ENCODE measurements at places on chromosomes 6 and 20.

DNA sequence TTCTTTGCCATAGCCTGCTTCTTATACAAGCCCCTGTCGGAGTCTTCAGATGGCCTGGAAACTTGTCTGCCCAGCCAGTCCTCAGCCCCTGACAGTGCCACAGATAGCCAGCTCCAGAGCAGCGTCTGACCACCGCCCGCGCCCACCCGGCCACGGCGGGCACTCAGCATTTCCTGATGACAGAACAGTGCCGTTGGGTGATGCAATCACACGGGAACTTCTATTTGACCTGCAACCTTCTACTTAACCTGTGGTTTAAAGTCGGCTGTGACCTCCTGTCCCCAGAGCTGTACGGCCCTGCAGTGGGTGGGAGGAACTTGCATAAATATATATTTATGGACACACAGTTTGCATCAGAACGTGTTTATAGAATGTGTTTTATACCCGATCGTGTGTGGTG, 29.5 kb downstream of the SLCO4A1 start:
- DNase-seq = no peak

GRCh38 chr6:140027219-140027618, 652.8 kb upstream of the CITED2 start:
- DNase-seq = no peak

- DNase-seq = no peak
Measured at GRCh38 chr6:142886431-142887170, 58.4 kb downstream of the HIVEP2 start.

GRCh38 chr20:60116128-60116909, 158.1 kb downstream of the CDH26 start:
- DNase-seq = no peak

GRCh38 chr20:3652221-3652620, 11.0 kb downstream of the GFRA4 start:
- DNase-seq = no peak

GRCh38 chr6:30885999-30886896, 1.9 kb downstream of the DDR1 start:
- no peak for DNase-seq

DNA sequence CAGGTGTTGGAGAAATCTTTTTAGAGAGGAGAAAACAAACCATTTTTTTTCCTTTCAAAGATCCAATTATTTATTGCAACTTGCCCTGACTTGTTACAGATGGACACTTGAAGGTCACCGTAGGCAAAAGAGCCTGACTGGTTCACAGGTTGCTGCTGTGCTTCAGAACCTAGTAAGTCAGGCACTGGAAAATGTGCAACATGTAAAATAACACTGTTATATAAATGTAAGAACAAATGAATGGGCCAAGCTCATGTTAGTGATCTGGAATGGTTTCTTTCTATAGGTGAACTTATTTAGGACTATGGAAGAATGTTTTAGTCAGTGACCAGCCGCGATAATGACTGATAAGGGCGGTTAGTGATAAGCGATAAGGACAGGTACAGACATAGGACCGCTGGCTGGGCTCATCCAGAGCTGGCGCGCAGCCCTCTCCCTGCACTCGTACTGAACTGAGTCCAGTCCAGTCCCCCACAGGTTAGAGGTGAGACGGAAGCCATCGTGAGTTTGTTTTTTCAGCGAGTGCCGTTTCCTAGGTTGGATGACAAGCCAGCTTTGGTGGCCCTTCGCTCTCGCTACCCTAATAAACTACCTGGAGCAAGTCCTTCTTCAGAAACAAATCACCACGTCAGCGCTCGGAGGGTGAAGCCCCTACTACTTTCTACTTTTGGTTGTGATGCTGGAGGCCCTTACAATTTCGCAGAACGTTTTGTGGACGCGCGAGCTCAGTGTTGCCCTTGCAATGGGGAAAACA, 94.4 kb upstream of the PRDM1 start:
- no peak for DNase-seq

GRCh38 chr6:4922488-4923037, 81.3 kb downstream of the RPP40 start:
- DNase-seq = no peak

- DNase-seq = no peak
Measured at GRCh38 chr6:143759666-143760065, 81.9 kb downstream of the PHACTR2 start.

DNA sequence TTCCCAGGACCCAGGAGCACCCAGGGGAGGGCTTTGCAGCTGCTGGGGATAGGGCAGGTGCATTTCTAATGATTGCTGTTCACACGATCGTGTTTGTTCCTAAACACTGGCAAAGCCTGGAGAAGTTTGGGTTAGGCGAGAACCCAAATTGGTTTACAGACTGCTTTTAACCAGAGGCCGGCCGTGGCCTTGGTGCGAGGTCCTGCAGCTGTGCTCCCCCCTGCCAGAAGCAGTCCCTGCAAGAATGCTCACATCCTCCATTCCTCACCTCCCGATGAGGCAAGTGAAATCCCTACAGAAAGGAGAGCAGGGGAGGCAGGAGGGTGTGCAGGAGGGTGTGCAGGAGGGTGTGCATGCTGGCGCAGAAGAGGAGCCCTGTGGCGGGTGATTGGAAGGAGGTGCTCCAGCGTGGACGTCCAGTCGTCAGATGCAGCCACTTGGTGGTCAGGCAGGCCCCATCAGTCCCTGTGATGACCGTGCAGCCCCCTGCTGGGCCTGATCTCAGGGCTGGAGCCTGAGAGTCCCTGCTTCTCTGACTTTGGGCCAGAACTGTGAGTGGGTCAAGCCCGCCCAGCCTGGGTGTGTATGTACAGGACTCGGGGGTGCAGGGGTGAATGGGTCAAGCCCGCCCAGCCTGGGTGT, 55.7 kb upstream of the FRMD1 start:
- peak; percentile 48 for DNase-seq

- DNase-seq = no peak
Measured at GRCh38 chr6:54238396-54238795, 69.8 kb upstream of the TINAG start.

- DNase-seq = no peak
Measured at GRCh38 chr6:69820438-69820837, 23.6 kb upstream of the LMBRD1 start.

DNA sequence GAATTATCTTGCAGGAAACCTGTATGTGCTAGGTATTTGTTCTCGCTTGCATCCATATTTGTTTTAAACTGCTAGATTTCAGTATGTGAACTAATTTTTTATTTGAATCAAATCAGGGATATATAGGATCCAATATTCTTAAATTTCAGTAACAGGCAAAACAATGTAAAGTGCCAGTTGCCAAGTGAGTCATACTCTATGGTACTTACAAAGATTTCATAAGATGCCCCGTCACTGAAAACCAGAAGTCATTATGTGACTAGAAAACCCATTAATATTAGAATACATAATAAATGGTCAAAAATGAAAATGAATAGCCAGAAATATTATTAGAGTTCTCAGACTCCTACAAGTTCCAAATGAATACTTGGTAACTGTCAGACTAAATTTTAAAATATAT, 481.2 kb downstream of the TFAP2A start:
- DNase-seq = no peak

DNA sequence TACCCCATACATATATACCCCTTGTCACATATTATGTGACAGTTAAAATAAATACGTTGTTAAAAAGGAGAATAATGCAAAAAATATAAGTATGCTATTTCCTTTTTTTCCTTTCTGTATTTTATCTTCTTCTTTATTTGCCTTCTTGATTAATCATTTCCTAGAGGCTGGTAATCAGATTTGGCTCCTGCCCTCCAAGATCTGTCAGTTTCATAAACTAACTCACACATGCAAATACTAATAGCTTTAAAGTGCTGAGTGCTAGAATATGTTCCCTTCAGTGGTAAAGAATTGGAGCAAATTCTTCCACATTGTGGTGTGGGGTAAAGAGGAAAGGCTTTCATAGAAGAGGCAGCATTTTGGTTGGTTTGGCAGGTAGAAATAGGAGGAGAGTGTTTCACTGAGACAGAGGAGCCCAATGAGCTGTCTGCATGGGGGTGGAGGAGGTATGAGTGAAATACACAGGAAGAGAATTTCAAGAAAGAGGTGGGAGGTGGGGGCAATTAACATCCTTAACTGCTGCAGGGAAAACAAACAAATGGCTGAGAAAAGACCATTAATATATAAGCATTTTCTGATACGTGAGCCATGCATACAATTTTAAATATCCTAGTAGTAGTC, 523.9 kb downstream of the BMP2 start:
- DNase-seq = no peak

- DNase-seq = no peak
Measured at GRCh38 chr20:10654630-10655029, 19.2 kb downstream of the JAG1 start.

DNA sequence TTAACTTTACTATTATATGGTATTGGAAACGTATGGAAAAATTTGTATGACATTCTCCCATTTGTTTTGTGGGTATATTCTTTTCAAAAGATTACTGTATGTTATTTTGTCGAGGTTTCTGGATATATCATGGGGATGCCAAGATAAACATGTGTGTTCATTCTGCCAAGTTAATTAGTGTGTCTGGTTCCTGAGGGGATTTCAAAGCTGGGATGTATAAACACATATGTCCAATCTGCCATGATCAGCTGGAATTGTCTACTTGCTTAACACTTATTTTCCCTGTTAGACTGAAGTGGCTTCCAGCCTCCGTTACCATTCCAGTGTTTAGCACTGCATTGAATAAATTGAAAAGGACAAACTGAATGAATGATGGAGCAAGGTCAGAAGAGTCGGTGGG, 86.2 kb downstream of the DNAH8 start:
- no peak for DNase-seq

GRCh38 chr6:170553534-170554012, 466 bp upstream of the PSMB1 start:
- no peak for DNase-seq

DNA sequence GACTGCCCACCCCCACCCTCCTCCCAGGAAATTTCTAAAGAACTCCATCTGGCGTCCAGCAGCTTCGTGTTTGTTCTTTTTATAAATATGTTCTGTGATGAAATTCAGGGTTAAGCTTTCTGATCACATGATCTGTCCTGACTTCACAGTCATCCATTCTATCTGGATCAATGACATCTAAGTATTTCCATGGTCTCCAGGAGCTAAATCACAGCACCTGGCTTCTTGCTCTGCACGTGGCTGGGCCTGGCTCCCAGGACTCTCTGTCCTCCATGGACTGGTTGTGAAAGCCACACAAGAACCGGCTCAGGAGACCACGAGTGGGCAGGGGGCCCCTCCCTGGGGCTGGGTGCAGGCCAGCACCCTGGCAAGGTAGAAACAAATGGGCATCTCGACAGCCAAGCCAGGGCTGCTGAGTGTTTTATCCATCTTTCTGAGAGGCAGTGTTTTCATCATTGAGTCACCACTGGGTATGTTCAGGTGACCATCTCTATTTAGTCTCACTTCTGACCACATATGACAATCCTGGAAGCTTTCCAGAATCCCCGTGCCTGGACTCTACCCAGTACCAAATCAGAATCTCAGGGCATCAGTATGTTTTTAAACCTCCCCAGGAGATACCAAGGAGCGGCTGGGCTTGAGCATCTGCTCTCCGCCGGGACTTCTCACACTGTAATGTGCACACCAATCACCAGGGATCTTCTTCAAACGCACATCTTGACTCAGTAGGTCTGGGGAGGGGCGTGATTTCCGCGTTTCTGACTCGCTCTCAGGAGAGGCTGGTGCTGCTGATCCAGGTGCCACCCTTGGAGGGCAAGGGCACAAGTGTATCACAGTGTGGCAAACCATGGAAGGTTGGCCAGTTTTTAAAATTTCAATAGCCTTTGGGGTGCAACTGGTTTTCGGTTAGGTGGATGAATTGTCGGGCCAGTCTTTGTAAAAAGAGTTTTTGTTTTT, 31.6 kb upstream of the PXDC1 start:
- DNase-seq = no peak

- DNase-seq = no peak
Measured at GRCh38 chr6:98047164-98047563, 764.1 kb upstream of the MMS22L start.

GRCh38 chr6:149864578-149865535, 698 bp upstream of the LRP11 start:
- no peak for DNase-seq

- DNase-seq = no peak
Measured at GRCh38 chr20:35660122-35660937, 4.4 kb downstream of the CPNE1 start.

DNA sequence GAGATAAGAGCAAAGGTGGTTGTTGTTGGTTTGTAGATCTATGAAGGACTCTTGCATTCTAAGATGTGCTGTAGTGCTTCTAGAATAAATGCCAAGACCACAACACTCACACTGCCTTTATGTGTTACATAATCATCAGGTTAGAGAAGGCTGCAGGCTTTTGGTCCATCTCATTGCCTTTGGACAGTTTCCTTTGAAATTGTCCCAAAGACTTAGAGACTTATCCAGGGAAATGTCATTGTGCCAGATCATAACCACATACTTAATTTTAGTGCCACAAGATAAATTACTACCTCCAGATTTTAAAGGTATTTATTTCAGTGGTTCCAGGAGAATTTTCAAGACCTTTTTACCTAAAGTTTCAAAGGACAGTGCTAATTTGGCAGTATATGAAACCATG, 666.6 kb upstream of the CITED2 start:
- DNase-seq = no peak

- no peak for DNase-seq
Measured at GRCh38 chr6:129730477-129731165, 20.6 kb upstream of the ARHGAP18 start.

DNA sequence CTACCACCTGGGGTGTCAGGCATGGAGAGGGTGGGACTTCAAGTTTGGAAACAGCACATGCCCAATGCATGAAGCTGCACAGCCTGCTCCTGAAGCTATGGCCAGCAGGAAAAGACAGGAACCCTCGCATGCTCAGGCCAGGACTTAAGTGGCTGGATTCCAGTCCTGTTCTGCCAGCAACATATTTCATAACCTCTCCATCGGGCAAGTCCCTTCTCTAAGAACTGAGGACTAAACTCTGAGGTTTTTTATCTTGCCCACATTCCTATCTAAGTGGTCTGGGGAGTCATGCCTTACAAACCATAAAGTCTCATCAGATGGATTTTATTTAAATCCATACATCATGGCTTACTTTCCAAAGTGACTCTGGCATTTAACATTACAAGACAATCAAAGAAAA, 27.5 kb upstream of the AGPAT4 start:
- no peak for DNase-seq

All from left forelimb (tissue), 1 donor.